ENCODE measurements at places on chromosomes 6 and 20. TPM values are rescaled to one million over a fixed set of nuclear protein-coding genes. Genes with fewer than 3 reads are reported as not detected.

DNA sequence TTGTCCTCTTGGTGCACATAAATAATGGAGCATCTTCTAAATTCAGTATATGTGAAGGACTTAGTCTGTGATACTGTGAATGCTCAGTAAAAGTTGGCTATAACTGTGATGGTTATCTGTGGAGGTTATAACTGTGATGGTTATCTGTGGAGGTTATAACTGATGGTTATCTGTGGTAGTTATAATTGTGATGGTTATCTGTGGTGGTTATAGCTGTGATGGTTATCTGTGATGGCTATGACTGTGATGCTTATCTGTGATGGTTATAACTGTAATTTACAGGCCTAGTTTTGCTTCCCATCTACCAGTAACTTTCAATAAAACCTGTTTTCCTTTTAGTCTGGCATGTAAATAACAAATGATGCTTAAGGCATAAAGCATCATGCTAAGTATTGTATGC, 16.5 kb downstream of the PTK7 start:
- no peak for DNase-seq

DNA sequence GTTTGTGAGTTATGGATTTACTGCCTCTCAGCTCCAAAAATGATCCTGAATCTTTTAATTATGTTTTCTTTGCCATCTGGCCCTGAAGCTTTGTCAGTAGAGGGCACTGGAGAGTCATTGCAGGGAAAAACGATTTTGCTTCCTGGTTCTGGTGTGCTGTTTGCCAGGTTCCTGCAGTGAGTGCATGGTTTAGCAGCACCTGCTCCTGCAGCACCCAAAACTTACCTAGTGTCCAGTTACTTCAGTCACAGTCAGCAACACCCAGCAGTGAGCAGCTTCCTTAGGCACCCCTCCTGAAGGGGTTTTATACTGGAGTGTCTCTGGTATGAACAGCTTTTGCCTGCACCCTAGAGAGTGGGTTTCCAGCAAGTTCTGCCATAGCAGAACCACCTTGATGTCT, 6.0 kb upstream of the TRIM26 start:
- DNase-seq = peak; percentile 44

GRCh38 chr6:98975421-98975820, 27.7 kb upstream of the FBXL4 start:
- no peak for DNase-seq

GRCh38 chr6:22142856-22143255, 154.0 kb downstream of the PRL start:
- no peak for DNase-seq

The SALL4 gene
- total RNA-seq = not detected

The ZC3H12D gene
- total RNA-seq = not detected

The TSHZ2 gene
- not detected for total RNA-seq

All from IMR-90 (cell line).